ENCODE measurements at places on chromosomes 1 and 21.

GRCh38 chr21:45260191-45260825 is 27.4 kb downstream of the POFUT2 start:
- no peak for DNase-seq

DNA sequence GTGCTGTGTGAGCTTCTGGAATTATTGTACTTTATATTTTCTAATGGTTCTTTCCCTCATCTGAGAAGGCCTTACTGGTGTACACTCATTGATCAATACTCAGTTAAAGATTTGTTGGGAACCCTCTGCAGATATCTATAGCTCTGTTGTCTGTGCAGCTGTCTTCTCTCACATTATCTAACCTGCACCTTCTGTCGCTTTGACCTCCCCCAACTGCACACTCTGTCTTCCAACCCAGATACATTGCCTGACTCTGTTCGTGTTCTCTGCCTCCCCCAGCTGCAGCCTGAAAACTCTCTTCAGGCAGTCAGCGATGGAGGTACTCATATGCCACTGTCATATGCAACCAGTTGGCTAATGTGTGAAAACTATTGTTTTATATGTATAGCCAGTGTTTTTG is 334.3 kb downstream of the NCAM2 start:
- DNase-seq, result no peak

- peak; percentile 20 for DNase-seq
Measured at GRCh38 chr1:147719029-147719698, 41.2 kb downstream of the GJA5 start.

DNA sequence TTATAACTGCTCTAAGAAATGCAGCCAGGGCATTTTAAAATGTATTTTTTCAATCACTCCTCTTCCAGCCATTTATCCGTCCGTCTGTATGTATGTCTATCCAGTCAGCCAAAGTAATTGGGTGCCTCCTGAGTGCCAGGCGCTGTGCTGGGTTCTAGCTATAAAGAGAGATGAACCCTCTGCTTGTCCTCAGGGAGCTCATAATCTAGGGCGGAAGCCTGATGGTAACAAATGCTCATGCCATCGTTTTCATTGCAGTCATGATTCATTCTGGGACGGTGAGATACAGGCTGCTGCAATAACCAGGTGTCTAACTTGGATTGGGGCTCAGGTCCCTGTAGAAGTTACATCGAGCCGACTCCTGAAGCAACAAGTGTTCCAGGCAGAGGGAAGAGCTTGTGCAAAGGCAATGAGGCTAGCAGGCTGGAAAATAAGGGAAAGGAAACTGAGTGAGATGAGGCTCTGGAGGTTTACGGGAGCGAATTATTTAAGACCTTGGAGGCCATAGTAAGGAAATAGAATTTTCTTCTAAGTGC is 11.6 kb downstream of the IFI6 start:
- DNase-seq, result no peak

- peak; percentile 80 for DNase-seq
Measured at GRCh38 chr1:220879509-220880361, 492 bp downstream of the HLX start.

- DNase-seq, result no peak
Measured at GRCh38 chr1:1969505-1969900, 34.1 kb downstream of the CFAP74 start.

Data from neural progenitor cell (in vitro differentiated cells).